Liver (tissue), 10 donors: ENCODE measurements at places on chromosomes 5 and 9.

DNA sequence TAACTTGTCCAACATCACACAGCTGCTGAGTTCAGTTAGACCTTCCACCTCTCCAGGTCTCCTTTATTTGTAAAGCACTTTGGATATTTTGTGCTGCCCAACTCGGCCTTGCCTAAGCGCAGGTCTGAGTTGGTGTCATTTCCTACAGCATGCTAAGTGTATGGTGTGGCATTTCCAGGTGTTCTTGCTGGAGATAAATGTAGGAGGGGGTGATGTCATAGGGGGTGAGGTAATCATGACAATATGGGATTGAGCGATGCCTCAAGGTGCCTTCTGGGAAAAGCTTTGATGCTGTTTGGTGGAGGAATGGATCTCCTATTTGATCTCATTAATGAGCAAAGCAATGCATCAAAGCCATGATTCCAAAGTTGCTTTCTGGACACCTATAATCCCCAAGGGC is 32.3 kb upstream of the NEURL1B start:
- DNase-seq: no peak

- no peak for DNase-seq
These were observed 227.3 kb downstream of the LURAP1L start for GRCh38 chr9:13001989-13002580.

- no peak for DNase-seq
These were observed 54.3 kb downstream of the ADGRV1 start for GRCh38 chr5:90612919-90613318.

DNA sequence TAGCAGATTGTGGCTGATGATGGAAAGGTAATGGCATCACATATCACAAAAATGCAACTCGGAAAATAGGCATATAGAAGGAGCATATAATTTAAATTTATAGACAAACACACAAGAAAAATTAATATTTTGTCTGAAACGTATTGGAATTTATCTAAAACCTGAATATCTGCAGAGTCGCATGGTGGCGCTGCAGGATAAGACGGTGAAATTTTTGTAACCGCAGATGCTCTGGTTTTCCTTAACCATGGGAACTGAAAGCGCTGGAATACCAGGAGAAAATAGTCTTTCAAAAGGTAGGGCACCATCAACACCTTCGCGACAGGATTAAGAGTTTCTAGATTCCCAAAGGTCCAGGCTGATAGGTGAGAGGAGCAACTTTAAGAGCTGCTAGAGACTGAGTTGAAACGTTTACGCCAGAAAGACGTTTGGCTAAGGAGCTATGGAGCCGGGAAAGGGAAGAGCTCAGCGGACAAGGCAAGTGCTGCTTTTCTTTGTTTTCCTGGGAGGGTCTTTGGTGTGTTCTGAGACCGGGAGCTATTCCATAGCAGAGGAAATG is 11.0 kb upstream of the PCDHB15 start:
- DNase-seq: no peak

DNA sequence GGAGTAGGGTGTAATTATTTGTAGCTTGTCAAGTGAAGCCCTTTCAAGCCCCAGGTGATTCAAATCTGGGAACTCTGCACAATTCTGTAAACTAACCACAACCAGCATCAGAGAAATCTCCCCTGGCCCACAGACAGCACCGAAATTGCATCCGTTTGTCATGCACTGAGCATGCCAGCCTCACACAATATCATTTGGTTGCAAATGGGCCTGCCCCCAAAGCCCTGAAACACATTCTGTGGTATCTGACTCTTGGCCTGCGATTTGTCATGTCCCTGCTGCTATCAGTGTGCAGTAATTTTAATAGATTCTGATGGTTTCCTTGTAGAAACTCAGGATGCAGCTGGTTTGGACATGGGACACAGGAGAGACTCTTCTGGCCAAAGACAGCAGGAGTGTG is 35.3 kb downstream of the SNX24 start:
- DNase-seq: no peak

GRCh38 chr5:112010475-112010874 is 253.5 kb upstream of the NREP start:
- no peak for DNase-seq

DNA sequence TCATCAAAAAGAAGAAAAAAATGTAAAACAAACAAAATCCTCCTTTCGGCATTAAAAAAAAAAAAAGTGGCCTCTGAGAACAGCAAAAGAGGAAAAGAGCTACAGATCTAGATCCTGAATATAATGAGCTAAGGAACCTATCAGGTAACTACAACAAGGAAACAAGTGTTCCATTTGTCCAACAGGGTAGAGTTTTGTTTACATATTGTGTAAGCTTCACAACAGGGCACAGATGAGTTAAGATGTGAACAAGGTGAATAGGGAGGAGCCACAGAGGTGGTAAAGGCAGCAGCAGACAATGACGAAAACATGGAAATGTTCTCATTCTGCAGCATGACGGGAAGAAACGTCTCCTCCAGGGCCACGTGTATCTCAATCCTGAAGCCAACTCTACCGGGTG is 14.4 kb downstream of the ELP1 start:
- DNase-seq: no peak

- DNase-seq: peak; percentile 41
These were observed 187.7 kb downstream of the DENND1A start for GRCh38 chr9:123742009-123742767.

GRCh38 chr5:78886341-78887230 is 98.5 kb downstream of the ARSB start:
- no peak for DNase-seq

DNA sequence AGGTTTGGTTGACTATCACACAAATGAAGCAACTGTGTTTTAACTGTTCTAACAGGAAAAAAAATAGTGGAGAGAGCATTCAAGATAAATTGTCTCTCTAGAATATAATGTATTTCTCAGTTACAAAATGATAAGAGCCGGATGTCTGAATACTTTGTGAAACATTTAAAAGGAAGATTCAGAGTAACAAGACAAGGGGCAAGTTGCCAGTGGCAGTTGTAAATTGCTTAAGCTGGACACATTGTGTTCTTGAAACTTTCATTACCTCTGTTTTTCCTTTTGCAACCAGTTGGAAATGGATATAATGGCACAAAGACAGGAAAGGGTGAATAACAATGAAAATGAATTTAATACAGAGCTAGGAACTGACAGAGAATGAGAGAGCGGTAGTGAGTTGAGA is 15.2 kb upstream of the TBCA start:
- DNase-seq: no peak

DNA sequence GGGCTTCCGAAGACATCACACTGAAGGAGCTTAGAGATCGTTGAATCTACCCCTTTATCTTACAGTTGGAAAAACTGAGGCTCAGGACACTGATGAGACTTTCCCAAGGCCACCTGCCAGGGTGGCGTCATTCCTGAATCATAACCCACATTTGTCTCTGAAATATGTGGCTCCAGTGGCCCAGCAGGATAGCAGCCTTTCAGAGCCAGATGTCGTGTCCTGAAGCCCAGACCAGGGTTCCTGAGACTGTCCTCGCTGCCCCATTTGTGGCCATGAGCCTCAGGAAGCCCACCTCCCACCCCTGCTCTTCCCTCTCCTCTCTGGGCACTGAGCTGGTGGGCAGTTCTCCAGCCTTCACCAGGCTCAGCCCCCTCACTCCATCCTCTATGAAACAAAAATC is 2.4 kb downstream of the HMCN2 start:
- DNase-seq: no peak

- DNase-seq: no peak
These were observed 200.4 kb downstream of the ARRDC3 start for GRCh38 chr5:91182763-91183162.
